ENCODE measurements at places on chromosomes 3 and 15.

DNA sequence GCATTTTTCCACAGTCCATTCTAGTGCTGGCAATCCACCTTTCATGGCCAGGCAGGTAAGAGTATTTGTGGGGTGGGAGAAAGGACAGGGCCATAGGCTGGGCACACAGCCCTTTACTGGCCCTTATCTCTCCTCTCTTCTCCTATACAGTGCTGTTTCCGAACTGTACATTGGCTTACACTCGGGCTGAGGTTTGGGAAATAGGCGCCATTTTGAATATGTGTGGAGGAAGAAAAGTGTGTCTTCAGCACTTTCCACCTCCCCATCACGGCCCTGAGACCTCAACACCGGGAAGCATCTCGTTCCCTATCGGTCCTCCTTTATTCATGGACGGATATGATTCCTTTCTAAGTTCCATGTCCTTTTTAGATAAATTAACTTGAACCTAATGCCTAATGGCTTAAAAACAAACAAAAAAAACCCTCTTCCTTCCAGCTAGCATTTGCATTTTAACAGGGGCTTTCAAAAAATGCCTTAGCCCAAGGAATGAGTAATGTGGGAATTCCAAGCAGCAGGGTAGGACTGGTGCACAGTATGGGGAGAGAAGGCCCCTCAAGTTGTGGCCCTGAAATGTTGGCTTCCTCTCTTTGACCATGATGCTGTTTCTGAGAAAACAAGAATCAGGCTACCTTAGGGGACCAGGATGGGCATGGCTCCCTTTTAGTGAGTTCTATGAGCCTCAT lies 24.5 kb downstream of the CD86 start:
- no peak for DNase-seq

- DNase-seq: no peak
These were observed 670 bp downstream of the PRKCI start for GRCh38 chr3:170222647-170223541.

- peak; percentile 55 for DNase-seq
These were observed 19.1 kb upstream of the SEC61A1 start for GRCh38 chr3:128033102-128033501.

DNA sequence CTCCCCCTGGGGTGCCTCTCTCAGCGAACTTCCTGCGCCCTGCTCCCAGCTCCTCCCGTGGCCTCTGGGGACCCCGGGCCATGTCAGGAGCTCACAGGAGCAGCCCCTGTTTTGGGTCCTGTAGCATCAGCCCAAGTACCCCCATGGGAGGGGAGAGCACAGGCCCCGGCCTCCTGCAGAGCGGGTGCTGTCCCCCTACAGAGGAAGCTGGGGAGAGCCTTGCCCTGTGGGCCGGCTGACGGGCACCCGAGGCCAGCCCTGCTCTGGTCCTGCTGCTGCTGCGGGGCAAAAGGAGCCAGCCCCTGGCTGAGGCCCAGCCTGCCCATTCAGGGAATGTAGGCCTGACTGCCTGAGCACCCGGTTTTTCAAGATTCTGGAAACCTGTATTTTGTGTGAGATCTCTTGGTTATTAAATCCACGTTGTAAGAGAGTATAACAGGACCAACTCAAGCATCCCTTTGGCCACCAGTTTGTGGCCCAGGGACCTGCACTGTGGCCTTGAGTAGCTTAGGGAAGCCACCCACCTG lies 12.4 kb downstream of the PLXNA1 start:
- no peak for DNase-seq

DNA sequence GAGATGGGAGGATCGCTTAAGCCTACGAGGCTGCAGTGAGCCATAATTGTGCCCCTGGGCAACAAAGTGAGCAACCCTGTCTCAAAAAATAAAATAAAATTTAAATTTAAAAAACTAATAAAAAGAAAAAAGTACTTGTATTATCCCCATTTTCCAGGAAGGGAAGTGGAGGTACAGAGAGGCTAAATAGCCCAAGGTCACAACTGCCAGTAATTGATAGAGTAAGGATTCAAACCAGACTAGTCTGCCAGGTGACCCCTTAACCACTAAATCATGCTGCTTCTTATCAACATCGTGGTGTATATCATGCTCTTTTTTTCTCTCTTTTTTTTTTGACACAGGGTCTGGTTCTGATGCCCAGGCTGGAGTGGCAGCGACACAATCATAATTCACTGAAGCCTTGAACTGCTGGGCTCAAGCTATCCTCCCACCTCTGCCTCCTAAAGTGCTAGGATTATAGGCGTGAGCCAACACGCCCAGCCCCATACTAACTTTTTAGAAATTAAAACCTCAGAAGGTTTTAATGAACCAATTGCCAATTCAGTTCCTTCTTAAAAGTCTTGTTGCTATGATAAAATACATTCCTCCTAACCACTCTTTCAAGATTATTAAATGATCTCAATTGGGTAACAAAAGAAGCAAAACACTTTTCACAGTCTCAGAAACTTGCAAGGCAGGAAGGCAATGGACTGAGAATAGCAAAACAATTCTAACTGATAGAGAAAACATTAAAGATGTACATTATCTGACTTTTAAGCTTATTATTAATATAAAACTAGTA lies 30.5 kb downstream of the HERC1 start:
- no peak for DNase-seq

DNA sequence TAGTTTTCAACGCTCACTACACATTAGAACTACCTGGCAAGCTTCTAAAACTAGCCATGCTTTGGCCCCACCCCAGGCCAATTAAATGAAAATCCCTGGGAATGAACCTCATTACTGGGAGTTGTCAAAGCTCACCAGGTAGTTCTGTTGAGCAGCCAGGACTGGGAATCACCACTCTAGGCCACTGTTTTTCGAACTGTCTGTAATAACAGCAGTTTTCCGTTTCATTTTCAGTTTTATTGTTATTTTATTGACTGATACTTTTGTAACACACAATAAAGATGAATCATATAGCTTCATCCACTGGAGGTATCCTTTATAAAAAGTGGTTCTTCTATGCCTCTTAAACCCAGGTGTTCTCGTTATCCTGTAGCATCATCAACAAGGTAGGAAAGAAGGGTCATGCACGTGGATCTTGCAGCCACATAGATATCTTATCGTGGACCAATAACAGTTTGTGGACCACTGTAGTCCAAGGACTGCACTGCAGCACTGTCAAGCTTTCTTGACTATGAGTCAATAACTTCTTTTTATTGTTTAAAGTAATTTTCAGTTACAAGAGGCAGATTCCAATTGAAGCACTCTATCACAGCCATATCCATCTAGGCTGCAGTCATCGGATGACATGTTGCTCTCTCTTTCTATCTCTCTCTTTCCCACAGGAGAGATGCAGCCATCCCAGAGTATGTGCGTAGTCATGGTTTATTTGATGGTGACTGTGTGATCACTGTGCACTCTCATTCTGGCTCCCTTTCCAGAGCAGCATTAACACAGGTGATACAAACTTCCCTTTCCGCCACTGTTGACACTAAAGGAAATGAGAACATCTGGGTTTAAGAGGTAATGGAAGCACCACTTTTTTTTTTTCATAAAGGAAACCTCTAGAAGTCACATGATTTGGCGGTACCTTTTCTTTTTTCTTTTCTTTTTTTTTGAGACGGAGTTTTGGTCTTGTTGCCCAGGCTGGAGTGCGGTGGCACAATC lies 39.0 kb upstream of the BLM start:
- no peak for DNase-seq

DNA sequence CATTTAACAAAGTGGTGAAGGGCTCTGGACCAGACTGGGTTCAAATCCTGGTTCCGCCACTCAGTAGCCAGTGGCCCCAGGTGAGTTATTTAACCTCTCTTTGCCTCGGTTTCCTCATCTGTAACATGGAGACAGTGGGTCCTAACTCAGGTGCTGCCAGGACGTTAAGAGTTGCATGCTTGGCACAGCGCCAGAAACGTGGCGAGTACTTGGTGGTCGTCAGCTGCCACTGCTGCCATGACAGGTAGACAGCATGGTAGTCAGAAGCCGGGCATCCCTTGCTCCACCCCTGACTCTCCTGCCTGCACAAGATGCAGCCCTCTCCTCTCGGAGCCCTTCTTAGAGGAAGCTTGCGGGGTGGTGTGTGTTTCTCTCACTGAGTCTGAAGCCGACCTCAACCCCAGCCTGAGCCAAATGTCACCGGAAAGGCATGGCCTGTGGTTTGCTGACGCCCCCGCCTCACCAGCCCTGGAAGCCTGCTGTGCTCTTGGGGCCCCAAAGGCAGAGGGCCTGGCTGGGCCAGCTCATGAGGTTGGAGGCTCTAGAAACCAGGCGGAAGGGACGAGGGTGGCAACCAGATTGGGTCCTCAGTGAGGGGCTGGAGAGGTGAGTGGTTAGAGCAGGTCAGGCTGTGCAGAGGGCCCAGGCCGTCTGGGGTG lies 160.8 kb upstream of the TLE3 start:
- DNase-seq: no peak

DNA sequence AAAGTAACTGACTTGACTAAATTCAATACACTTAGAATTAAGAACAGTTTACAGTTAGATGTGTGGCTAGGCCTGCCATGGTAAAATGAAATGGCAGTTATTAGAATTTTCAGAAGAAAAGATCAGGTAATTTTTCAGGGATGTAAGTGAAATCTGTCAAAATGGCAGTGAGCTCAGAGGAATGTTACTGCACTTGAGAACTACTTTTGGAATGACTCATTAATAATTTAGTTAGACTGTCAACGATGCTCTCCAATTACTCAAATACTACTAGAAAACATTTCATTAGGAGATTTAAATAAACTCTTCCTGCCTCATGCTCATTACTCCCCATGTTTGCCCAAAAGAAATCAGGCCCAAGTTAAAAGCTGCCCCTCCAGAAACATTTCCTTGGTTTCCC lies 84.4 kb downstream of the RFTN1 start:
- DNase-seq: no peak

GRCh38 chr15:95865330-95865739 lies 465.2 kb upstream of the NR2F2 start:
- no peak for DNase-seq

- no peak for DNase-seq
These were observed 1.7 kb upstream of the NME9 start for GRCh38 chr3:138331143-138331894.

- no peak for DNase-seq
These were observed 6.4 kb upstream of the DNAAF4 start for GRCh38 chr15:55514414-55514850.
